ENCODE measurements at places on chromosomes 7 and 10.

GRCh38 chr7:94405506-94405905 is 10.8 kb downstream of the COL1A2 start:
- DNase-seq: no peak

DNA sequence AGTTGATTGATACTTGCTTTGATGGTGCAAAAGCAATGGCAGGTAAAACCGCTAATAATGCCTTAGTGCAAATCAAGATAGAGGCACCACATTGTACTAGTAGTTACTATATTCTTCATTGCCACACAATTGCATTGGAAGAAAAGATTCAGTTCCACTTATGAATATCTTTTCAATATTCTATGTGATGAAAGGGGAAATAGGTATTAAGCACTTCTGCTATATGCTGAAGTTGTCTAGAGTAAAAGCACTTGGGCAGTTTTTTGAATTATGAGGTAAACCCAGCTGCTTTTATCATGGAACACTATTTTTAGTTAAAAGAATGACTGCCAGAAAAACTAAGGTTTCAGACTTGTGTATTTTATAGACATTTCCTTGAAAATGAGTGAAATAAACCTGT is 15.5 kb downstream of the ENTPD7 start:
- DNase-seq: no peak

DNA sequence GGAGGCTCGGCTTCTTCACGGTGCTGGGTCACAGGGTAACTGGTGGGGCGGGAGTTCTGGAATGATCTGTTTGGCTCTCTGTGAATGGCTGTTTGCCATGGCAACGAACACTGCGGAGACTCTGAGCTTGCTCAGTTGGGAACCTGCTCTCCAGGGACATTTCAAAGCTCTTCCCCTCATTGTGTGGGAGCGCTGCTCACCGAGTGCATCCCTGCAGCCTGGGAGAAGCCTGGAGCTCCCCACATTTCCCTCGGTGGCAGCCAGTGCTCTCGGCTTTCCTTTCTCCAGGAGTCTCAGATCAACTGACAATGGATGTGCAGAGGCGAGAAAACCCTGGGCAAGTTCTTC is 57.6 kb upstream of the CACUL1 start:
- DNase-seq: no peak

DNA sequence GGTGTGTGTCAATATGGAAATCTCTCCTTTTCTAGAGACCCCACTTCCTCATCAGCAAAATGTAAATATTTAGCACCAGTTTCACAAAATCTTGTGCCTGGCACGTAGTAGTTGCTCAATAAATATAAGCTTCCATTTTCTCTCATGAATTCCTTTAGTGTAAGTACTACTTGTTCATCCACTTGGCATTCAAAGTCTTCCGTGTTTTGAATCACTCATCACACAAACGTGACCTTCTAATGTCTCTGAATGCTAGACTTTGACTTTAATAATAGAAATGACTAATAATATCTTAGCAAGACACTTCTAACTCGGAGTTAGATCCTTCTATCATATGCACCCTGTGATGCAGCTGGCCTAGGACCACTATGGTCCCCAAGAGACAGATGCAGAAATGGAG is 168.7 kb upstream of the ZNF32 start:
- no peak for DNase-seq

- no peak for DNase-seq
Observed at GRCh38 chr10:120810298-120810697, 40.9 kb upstream of the WDR11 start.

GRCh38 chr7:79806161-79806734 is 328.4 kb upstream of the GNAI1 start:
- DNase-seq: no peak

DNA sequence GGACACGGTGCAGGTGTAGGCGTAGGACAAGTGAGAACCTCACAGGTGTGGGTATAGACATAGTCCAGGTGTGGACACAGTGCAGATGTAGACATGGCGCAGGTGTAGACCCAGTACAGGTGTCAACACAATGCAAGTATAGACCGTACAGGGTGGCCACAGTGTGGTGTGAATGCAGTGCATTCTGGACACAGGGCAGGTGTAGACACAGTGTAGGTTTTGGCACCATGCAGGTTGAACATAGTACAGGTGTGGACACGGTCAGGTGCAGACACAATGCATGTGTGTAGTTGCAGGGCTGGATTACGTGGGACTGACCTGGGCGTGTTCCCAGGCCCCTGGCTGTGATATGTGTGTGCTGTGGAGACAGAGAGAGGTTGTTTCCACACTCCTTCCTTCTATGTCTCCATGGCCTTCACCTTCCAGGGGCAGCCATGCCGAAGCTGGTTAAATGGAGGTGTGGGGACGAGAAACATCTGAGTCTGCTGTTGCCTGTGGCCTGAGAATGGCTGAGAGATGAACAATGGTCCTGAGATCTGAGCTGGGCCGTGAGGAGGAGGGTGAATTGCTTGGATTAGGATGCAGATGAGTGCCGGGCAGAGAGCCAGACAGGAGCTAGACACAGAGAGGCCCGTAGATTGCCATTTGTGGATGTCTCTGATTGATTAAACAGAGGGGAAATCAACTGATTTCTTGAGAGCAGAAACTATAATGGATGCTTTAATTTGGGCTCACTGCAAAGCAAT is 343.9 kb upstream of the SHH start:
- peak; percentile 44 for DNase-seq

DNA sequence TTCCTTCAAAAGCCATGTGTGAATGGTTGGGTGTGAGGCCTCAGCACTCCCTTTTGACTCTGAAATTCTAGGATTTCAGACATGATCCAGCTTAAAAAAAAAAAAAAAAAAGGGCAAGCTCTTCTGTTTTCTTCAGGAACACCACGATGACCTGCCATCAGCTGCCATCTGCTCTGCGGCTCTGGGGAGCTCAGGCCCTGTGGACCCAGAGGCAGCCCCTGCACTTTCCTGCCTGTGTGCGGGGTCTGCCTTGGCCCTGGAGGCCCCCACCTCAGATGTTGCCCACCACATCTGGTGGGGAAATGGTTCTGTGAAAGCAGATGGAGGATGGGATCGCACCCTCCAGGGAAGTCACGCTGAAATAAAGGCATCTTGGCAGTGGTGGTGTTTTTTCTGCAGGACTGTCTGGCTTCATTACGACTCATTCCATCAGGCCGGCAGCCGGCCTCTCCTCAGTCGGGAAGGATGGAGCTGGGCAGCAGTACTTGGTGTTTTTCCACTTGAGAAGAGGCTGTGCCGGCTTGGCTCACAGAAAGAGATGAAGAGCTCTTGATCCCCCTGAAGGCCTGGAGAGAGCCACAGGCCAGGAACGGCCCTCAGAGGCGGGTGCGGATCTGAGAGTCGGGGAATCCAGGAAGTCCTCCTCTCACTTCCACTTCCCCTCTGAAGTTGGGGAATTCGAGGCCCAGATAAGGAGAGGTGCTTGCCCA is 66.1 kb upstream of the AQP1 start:
- no peak for DNase-seq

DNA sequence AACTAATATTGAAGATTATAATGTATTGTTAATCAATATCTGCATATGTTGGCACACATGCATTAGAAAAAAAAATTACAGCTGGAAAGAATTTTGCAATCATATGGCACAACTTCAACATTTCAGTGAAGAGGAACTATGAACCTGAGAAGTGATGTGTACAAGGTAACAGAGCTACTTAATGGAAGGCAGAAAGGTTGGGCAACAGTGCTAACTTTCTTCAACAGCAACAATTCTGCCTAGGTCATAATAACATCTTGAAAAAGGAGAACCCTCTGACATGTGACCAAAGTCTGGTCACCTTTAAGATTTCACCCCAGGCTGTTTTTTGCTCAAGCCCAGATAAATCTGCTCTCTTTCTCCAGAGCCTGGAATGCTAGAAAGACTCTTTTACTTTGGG is 47.9 kb upstream of the SKAP2 start:
- no peak for DNase-seq

GRCh38 chr10:3714967-3715366 is 70.0 kb downstream of the KLF6 start:
- DNase-seq: no peak

Measured in activated CD8-positive, alpha-beta memory T cell treated with anti-CD3 and anti-CD28 coated beads for 24 hours (primary cell).